ENCODE measurements at places on chromosomes 13 and 19.

DNA sequence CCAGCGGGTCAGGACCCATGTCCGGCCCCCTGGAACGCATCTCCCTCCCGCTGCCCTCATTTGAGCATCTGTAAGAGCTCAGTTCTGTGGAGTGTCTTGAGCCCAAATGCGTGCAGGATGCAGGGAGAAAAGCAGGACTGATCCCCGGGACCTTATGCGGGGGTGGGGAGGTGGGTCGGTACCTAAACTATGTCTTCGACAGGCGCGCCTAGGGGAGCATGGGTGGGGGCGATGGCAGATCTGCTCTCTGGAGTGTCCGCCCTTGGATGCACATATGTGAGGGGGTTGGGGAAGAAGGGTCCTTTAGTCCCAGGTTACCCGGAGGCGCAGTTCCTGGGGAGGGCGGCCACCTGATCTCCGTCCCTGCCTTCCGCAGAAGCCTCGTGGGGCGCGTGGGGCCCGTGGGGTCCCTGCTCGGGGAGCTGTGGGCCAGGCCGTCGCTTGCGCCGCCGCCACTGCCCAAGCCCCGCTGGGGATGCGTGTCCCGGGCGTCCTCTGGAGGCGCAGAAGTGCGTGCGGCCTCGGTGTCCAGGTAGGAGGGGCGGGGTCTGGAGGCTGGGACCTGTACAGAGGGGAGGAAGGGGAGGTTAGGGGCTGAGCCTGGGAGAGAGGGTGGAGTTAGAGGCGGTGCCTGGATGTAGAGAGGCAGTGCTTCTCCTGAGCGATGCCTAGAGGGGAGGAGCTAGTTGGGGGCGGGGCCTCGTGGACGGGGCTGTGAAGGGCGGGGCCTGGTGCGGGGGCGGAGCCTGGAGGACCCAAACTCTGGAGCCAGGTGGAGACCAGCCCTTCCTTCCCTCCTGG is 2.9 kb downstream of the CILP2 start:
- DNase-seq: peak; percentile 38

DNA sequence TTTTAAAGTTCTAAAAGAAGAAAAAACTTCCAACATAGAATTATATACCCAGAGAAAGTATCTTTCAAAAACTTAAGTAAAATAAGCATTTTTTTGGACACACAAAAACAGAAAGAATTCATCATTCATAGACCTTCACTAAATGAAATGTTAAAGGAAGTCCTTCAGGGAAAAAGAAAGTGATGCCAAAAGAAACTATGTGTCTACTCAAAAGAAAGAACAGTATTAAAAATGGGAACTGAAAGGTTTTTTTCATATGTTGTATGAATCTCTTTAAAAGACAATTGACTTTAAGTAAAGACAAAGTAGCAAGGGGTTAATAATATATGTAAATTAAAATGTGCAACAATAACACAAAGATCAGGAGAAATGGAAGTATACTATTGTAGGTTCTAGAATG is 96.5 kb downstream of the DHRS12 start:
- DNase-seq: no peak

- DNase-seq: no peak
Measured at GRCh38 chr19:14432791-14433553, at the start of gene PKN1. TSS of gene PKN1 (plus strand) at chr19:14433306. CDS start at chr19:14433522, 216 bp downstream.

DNA sequence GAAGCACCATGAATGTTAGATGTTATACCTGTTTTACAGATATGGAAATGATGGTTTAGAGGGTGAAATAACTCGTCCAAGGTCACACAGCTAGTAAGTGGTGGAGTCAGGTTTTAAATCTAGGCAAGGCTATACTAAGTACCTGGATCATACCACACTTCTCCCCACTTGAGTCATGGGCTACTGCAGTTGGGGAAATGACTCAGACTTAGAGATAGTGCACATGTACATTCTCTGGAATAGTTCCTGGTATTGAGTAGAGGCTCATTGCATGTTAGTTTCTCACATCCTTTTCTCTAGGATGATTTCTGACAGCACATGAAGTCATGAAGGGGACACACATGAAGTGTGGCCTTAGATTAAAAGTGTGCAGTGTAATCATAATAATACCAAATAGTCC is 76.2 kb upstream of the TNFSF11 start:
- DNase-seq: no peak

DNA sequence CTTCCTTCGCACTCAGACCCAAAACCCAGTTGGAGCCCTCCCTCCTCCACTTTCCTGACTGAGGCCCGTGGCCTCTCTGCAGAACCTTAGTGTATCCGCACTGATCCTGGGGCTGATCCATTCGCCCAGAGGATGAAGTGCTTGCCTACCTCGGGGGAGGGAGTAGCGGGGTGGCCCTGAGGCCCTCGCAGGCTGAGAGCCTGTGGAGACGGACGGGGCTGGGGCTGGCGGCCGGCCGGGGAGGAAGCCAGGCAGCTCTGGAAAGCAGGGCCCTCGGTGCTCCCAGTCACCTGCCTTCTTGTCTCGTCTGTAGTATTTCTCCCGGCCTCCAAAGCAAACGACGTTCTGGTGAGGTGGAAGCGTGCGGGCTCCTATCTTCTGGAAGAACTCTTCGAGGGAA is 1.3 kb downstream of the PROZ start:
- DNase-seq: no peak

DNA sequence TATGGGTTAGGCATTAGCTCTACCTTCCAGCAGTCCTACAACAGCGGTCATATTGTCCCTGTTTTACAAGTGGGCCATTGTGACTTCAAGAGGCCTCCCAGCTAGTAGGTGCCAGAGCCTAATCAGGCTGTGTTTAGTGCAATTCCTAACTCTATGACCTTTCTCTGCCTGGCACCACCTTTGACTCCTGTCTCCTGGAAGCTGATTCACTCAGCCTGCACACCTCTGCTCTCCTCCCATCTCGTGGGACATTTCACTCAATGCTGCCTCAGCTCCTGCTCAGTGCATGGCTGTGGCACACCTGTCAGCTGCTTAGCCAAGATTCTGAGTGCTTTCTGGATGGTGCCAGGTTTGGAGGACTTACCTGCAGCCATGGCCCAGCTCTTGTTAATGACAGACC is 9.5 kb upstream of the GJB6 start:
- DNase-seq: no peak

DNA sequence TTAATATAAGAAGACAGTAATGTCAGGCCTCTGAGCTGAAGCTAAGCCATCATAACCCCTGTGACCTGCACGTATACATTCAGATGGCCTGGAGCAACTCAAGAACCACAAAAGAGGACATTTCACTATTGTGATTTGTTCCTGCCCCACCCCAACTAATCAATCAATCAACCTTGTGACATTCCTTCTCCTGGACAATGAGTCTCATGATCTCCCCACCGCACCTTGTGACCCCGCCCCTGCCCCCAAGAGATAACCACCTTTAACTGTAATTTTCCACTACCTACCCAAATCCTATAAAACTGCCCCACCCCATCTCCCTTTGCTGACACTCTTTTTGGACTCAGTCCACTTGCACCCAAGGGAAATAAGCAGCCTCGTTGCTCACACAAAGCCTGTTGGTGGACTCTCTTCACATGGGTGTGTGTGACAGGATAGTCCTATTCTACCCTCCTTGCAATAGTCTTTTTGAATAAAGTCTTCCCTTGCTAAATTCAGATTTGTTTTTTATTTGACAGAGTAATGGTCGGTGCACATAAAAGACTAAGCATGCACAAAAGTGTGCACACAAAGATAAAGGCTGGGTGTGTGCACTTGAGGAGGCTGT is 14.0 kb downstream of the CD70 start:
- no peak for DNase-seq

DNA sequence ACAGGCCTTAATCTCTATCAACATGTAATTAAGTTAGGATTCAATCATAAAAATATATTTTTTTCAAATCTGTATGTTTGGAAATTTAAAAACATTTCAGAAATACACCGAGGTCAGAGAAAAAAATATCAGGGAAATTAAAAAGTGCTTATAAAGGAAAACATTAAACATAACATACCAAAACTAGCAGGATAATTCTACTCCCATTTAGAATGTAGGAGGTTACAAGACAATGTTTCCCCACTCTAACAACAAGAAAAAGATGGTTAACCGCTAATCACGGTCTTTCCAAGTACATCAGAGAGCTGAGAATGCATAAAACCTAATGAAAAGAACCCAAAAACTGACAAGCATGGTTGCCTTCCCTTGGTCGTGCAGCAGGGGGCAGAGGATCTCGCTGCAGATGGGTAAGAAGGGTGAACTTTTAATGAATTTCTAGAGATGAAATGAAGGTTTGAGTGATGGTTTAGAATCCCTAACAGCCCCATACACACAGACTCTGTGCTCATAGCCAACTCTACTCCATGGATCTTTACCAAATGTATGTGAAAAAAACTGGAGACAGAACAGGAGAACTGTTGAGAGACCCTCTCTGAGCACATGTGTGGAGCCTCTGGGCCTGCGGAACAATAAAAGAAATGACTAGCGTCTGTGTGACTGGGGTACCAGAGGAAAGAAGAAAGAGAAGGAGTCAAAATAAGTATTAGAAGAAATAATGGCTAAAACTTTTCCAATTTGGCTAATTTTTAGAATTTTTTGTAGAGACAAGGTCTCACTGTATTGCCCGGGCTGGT is 51.3 kb upstream of the LSM14A start:
- DNase-seq: peak; percentile 23

GRCh38 chr13:26716984-26717383 is 43.6 kb downstream of the GPR12 start:
- DNase-seq: no peak

DNA sequence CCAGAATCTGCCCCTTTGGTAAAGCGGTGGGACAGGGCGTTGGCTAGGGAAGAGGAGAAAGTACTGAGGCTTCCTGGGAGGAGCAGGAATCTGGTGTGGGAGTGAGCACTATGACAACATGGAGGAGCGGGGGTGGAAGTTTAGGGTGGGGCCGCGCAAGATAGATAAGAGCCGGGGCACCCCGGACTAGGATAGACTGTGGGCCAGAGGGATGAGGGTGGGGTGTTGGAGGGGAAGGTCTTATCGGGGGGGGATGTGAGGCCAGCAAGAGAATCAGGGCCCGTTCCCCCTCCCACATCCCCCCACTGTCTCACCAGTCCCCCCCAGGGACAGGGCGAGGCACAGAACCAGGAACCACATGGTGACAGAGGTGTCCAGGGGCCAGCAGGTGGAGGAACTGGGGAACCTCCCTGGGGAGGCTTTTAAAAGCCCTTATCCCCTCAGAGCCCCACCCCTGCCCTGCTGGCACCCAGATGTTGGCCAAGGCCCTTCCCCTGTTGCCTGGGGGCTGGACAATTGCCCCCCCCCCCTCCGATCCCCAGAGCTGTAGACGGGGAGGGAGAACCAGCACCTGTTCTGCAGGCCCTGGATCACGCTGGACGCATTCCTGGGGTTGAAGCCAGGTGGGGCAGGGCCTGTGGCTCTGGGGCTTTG is at the start of gene KLK1:
Gene KLK1 (minus strand): TSS at position 399 of the 654 bp plus-strand sequence. CDS start 39 bp downstream, at position 360.
- DNase-seq: no peak

- DNase-seq: no peak
Measured at GRCh38 chr13:45615501-45616101, at the start of gene ERICH6B. TSS of gene ERICH6B (minus strand) at chr13:45615739. CDS start at chr13:45597005, 18,734 bp downstream.

- no peak for DNase-seq
Measured at GRCh38 chr19:1651568-1652291, 685 bp downstream of the TCF3 start.

DNA sequence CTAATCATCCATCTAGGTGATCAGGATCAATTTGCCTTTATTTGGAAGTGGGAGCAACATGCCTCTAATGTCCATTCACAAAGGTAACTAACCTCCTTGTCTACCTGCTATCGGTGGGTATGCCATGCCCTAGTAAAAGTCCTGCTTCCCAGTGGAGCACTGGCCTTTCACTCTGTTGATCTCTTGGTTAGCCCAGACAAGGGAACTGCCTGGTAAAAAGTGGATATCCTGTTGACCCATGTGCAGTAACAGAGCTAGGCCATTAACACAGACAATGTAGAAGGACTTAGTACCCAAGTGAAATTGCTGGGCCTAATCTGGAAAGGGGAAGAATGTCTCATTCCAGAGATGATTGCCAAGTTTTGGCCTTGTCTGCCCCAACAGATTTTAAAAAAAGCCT is 171.5 kb upstream of the CSNK1A1L start:
- DNase-seq: no peak

GRCh38 chr13:71218960-71219359 is 648.0 kb downstream of the DACH1 start:
- DNase-seq: no peak

DNA sequence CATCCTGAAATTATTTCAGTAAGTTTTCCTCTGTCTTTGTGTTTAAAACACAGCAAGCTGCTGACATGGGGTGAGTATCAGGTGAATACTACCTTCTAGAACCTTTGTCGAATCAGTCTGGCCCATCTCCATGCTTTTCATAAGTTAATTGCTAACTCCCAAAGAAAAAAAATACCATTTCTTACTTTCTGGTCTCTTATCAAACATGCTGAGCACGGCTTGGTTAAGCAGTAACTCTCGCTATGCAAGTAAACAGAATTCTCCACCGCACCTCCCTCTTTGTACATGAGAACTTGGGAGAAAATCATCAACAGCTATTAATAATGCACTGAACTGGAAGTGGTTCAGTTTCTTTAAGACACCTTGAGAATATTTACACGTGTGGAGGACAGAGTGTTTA is 88.6 kb downstream of the FGF9 start:
- no peak for DNase-seq

DNA sequence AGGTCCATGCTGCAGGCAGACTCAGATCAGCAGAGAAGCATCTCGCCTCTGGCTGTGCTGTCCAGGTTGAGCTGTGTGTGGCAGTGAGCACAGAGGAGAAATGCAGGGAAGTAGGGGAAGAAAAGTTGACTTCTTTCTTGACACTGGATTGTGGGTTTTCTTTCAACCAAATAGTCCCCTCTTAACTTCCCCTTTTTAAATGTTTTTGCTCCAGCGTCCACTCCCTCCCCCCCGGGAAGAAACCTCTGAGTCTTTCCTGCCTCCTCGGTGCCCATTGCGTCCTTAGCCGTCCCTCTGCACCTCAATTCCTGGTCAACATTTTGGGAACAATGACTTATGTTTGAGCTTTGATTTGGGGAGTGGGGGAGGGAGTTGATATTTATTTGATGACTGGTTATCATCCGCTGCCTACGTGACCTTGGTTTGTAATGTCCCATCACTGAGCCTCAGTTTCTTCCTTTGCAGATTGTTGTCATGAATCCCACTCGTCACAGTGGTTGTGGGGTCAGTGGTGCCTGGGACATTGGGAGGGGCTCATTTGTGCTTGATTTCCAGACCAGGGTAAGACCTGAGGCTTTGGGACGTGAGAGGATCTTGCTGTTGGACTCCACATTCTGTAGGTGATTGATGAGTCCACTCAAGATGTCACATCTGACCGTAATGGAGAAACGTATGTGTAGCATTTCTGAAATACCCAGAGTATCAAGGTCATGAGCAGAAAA is at the start of gene LILRB2:
Gene LILRB2 (minus strand): TSS at position 104 of the 722 bp plus-strand sequence. CDS start 614 bp downstream, outside the sequence.
- no peak for DNase-seq

GRCh38 chr19:1691589-1692290 is 39.3 kb upstream of the TCF3 start:
- no peak for DNase-seq
